ENCODE measurements at places on chromosomes 4 and X.

DNA sequence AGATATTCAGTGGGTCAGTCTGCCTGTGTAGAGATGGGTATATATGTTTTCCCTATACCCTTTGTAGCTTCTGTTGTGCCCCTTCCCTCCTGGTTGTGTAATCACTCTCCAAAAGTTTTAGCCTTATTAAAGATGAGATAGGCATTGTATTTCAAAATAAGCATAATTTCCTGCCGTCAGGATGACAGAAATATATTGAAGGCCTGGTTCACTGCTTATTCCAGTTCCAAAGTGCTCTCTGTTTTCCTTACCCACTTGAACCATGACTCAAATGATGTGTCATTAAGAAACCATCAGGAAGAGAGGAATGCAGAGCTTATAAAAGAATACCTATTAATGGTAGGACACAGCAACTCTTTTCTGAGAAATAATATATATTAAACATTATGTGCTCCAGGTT lies 178.5 kb downstream of the GABRB1 start:
- DNase-seq, result no peak

DNA sequence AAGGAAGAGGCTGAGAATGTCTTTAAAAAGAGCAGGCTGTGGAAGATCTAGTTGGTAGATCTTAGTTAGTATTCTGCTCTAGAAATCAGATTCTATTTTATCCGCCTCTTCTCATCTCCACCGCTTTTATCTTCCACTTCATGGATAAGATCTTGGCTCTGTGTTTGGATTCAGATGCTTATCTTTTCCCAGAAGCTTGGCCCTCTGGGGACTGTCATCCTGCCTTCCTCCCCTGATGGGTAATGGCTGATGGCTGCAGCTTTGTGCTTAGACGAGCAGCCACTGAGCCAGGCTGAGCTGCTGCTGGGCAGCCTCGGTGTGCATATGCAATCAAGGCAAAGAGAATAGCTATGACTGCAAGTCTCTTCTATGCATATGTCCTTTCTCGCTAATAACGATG lies 23.5 kb downstream of the TRIML1 start:
- DNase-seq, result no peak

GRCh38 chr4:38013461-38014366 lies 53.5 kb downstream of the PTTG2 start:
- no peak for DNase-seq

DNA sequence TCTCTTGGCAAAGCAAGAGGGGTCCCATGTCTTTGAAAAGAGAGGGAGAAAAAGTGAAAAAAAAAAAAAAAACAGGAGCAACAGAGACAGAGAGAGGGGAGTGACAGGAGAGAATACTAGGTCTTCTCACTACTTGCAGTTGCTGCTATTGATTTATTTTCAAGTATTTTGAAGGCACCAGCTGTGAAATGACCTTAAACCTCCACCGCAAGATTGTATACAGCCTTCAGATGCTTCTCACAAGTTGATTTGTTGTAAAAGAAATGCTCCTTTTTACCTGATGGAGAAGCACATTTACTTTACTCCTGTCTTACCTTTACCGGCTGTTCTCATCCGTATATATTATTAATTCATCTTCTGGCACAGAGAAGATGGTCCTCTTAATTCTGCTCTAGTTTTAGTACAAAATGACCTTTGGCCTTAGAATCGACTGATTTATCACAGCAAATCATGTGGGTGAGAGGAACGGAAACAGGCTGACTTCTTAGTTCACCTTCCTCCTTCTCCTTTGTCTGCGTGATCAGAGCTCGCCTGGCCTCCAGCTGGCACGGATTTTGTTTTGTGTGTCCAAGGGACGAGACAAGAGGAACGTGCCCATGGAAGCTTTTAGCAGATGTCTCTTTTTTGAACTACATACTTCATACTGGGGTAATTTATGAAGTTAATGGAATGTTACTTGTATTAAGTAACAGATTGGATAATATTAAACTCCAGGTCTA lies 82.4 kb upstream of the PACRGL start:
- no peak for DNase-seq

GRCh38 chrX:12950851-12951594 lies 23.9 kb upstream of the TMSB4X start:
- DNase-seq, result no peak

DNA sequence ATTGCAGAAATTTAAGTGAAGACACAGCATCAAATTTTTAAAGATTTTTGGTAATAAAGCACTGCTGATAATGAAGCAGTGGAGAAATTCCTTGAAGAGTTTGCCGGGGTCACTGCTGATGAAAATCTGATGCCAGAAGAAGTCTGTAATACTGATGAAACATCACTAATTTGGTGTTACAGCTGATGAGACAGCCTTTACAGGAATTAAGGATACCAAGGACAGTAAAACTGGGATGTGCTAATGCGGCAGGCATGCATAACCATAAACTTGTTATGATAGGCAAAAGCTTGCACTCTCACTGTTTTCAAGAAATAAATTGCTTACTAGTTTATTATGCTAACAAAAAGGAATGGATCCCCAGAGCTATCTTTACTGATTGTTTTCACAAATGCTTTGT lies 52.9 kb upstream of the VEGFC start:
- no peak for DNase-seq

- no peak for DNase-seq
These were observed 28.7 kb upstream of the BMP2K start for GRCh38 chr4:78747475-78747922.

DNA sequence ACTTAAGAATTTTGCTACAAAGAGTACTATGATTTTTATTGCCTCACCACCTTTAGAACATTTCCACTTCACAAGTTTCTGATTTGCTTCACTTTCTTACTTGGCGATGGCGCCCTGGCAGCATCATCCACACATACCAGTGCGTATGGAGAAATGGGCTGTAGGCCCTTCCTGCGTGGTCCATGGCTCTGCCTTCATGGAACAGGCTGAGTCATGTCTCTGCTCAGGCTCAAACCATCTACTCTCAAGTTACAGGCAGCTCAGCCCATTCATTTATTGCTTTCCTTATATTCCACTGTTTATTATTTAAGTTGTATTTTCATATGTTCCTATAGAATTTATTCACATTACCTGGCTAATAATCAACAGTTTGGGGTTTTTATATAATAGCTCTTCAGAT lies 21.1 kb downstream of the CASP3 start:
- no peak for DNase-seq

GRCh38 chr4:121789455-121789854 lies 11.7 kb upstream of the EXOSC9 start:
- DNase-seq, result no peak

DNA sequence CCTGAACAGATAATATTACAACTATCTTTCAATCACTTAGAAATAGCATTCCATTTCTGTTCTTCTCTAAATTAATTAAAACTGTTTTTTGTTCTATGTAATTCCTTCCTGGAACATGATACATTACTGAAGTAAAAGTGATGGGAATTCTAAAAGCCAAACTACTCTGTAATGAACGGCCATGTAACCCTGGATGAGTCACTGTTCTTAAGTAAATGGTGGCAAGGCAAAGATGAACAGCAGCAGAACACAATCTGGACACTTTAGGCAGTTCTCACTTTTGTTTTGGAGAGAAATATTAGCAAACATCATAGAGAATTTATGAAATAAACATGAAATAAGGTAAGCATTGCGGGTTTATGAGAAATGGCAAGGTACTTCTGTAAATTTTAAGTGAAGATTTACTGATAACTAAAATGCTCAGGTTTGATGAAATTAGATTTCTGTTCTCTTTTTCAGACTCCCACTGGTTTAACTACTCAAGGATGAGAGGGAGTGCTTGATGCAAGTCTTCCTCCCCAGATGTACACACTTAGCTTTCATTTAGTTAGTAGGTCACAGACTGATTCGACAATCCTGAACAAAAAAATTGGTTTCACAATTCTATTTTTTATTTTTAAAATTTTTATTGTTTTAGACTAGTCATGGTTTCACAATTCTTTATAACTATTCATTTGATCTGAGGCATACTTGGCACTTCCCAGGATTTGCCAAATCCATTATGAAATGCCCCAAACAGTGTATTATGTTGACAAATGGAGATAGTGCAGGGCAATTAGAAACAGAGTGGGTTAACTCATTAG lies 964 bp upstream of the GPR82 start:
- DNase-seq, result no peak

- no peak for DNase-seq
These were observed 100.9 kb upstream of the ATP6AP2 start for GRCh38 chrX:40479777-40480318.

GRCh38 chr4:145289403-145290076 lies 109.2 kb upstream of the OTUD4 start:
- no peak for DNase-seq

DNA sequence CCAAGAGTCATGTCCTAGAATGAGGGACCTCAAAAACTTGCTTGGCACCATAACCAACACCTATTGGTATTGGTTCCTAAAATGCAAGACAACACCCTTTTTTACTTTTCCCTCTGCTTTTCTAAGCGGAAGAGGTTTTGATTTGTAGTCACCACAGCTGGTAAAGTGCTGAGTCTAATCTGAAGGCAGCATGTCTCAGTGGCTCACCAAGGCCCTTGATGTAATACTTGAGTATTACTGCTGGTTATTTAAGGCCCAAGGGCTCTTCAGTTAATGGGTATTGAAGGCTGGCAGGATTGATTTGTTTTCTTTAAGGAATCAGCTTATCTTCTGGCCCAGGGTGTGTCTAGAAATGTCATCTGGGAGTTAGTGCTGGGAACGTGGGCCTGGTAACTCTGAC lies 735.1 kb downstream of the GLUD2 start:
- DNase-seq, result no peak

GRCh38 chrX:154526901-154527675 lies 11.1 kb upstream of the FAM3A start:
- DNase-seq, result peak; percentile 53

GRCh38 chr4:154583230-154583629 lies 7.3 kb downstream of the FGA start:
- no peak for DNase-seq

GRCh38 chr4:97475621-97476020 lies 667.7 kb downstream of the STPG2 start:
- DNase-seq, result no peak

DNA sequence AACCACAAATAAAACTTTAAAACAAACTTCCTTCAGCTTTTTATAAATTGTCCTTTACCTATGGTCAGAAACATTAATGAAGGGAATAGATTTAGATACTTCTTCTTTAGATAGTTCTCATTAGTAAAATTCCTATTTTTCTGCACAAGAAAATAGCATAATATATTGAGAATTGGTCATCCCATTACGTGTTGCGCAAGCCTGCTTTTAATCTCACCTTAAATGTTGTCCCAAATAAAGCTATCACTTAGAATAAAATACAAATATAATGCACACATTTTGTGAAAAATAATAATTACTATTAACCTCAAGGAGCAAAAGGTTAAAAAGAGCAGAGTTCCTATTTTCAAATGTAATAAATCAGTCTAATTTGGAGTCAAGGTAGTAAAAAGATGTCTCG lies 95.2 kb upstream of the TTC29 start:
- DNase-seq, result no peak

- DNase-seq, result no peak
These were observed 26.4 kb upstream of the PROM1 start for GRCh38 chr4:16110199-16110598.

DNA sequence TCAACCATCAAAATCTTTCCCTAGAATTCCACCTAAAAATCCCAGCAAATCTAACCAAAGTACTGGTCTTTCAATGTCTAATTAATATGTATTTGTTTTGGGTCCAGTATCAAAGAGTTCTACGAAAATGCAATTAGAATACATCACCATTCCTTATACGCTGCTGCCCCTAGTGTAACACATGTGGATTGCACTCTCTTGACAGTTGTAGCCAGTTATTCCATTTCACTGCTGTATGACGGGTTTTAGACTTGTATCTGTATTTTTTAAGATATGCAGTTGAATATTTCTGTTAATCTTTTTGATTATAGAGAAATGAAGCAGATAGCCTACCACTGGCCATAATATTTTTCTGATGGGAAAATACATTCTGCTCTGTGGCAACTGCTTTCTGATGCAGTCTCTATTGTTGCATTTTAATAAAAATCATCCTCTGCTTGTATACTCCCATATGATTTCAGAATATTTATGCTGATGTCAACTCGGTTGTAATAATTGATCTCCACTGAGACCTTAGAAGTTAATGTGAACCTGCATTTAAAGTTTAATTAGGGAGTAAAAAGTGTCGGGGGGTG lies 17.1 kb upstream of the PAGE2B start:
- no peak for DNase-seq

DNA sequence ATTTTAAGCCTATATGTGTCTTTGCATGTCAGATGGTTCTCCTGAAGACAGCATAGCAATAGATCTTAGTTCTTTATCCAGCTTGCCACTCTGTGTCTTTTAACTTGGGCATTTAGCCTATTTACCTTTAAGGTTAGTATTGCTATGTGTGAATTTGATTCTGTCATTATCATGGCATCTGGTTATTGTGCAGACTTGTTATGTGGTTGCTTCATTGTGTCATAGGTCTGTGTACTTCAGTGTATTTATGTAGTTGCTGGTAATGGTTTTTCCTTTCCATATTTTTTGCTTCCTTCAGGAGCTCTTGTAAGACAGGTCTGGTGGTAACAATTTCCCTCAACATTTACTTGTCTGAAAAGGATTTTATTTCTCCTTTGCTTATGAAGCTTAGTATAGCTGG lies 1443.5 kb downstream of the FAM133A start:
- no peak for DNase-seq

GRCh38 chrX:54807524-54808108 lies at the start of gene MAGED2:
Gene MAGED2, plus strand, starts transcription at chrX:54807745. Its CDS starts 1,587 bp downstream, at chrX:54809332.
- DNase-seq, result no peak

DNA sequence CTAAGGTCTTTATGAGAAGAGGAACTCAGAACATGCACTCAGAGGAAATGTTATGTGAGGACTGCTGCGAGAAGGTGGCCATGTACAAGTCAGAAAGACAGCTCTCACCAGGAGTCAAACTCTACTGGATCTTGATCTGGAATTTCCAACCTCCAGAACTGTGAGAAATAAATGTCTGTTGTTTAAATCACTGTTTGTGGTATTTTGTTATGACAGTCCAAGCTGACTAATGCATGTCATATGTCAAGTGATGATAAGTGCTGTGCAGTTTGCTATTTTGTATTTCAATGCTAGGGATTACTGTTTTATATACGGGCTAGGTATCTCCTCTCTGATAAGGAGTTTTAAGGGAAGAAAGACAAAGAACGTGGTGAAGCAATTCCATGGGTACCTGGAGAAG lies 162.3 kb downstream of the CPEB2 start:
- no peak for DNase-seq

DNA sequence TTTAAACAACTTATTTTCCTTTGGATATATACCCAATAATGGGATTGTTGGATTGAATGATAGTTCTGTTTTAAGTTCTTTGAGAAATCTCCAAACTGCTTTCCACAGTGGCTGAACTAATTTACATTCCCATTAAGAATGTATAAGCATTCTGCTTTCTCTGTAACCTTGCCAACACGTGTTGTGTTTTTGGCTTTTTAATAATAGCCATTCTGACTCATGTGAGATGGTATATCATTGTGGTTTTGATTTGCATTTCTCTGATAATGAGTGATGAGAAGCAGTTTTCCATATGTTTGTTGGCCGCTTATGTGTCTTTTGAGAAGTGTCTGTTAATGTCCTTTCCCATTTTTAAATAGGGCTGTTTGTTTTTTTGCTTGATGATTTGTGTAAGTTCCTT lies 155.6 kb upstream of the PITX2 start:
- DNase-seq, result no peak

All from NCI-H510A (cell line).